ENCODE measurements at places on chromosomes 2 and 18.

DNA sequence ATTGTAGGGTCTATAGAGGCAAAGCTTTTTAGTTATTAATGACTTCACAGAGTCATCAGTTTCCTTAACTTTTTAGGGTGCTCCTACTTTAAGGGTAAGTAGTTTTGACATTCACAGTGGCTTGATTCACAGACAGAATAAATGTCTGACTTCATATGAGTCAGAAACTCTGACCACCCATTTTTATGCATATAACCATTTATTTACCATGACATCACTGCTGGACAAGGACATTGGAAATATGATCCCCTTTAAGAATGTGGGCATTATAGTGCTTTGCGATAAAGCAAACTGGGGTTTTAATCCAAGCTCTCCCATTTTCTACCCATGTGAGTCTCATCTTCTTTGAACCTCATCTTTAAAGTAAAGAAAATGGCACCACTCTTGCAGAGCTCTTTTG, 162.0 kb upstream of the MC4R start:
- DNase-seq, result no peak

DNA sequence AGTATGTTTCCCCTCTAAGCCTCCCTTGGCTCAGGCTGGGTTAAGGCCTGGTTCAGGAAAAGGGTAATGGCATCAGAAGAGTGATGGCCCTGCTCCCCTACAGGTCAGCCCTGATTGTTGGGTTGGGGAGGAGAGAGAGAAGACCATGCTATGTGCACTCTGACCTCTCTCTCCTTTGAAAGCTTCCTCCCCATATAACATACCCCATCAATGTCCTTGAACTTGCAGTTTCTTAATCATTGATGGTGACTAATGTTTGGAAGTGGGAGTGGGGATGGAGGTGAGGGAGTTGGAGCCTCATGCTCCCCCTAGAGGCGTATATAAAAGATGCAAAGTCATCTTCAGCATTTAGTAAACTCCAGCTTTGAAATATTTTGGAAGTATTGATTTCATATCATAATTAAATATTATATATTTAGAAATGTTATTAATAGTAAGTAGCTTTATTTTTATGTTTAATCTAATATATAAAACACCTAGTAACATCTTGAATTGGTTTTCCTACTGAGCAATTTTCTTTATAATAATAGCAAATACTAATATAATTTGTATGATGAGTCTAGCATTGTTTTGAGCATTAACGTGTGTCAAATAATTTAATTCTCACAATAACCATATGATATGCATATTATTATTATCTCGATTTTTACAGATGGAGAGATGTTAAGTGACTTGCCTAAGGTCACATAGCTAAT, 8.8 kb downstream of the PLCL1 start:
- DNase-seq, result no peak

DNA sequence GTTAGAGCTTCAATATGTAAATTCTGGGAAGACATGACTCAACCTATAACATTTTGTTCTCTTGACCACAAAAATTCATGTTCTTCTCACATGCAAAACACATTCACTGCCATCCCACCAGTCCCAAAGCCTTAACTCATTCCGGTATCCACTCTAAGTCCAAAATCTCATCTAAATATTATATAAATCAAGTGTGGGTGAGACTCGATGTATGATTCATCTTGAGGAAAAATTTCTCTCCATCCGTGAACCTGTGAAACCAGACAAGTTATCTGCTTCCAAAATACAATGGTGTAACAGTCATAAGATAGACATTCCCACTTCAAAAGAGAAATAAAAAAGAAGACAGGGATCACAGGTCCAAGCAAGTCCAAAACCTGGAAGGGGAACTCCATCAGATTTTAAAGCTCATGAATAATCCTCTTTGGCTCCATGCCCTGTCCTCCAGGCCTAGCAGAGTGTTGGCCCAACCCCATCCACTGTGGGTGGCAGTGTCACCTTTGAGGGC, 101.3 kb downstream of the RAD51AP2 start:
- no peak for DNase-seq

DNA sequence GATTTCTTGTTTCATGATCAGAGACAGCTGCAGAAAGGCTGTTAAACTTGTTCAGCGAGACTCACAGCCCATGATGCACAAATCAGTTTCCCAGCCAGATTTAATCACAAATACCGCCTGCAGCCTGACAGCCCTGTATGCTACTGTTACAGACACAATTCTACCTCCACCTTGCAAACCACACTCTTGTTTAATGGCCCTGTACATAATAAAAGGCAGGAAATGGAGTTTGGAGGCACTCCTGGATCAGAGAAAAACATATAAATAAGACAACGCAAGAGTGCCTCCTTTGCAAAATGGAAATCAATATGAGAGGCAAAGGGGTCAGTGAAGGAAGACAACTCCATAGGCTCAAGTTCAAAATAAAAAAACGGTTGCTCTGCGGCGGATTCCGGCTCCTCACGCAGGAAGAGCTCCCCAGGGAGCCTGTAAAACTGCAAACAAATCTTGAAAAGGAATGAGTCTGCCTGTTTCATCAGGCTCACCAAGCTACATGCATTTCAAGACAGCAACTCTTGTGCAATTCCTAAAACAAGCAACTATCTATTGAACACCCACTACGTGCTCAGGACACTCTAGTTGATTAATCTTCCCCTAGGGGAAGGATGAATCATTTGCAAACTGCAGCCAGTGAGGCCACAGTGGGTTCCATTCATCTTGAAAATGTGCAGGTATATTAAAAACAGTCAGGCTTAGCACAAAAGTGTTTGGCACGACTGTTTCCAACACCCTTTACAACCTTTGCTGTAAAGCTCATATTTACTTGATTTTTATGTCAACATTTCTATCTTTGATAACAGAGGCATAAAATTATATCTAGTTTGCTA, 37.5 kb downstream of the TBC1D8 start:
- peak; percentile 95 for DNase-seq

DNA sequence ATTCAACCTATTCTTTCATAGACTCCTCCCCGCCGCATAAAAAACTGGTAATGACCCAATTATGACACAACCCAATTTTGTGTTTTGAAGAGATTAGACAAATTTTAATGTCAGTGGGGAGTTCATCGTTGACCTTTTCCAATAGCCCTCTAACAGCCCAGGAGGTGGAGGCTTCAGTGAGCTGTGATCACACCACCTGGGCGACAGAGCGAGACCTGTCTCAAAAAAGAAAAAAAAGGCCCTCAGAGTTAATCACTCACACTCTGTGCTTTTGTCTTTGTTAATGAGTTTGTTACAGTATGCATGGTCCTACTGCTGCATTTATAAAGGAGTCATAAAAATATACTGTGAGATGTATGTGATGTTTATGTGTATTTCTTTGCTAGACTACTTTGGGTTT, 510.6 kb downstream of the CPS1 start:
- no peak for DNase-seq

DNA sequence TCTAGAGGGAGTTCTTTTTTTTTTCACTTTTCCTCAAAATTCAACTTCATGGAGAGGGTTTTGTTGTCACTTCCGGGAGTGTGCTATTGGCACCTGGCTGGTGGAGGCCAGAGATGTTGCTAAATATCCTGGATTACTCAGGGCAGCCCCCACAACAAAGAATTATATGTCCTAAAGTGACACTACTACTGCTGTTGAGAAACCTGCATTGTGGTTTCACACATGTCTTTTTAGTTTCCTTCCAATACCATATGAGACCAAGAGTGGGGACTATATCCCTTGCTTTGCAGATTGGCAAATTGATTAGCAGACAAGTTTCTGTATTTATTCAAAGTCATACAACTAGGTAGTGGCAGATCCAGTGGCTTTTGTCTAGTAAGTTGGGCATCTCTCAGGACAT, 826.8 kb downstream of the TRIB2 start:
- DNase-seq, result no peak

GRCh38 chr2:225270861-225271260, 128.6 kb upstream of the NYAP2 start:
- DNase-seq, result peak; percentile 38

DNA sequence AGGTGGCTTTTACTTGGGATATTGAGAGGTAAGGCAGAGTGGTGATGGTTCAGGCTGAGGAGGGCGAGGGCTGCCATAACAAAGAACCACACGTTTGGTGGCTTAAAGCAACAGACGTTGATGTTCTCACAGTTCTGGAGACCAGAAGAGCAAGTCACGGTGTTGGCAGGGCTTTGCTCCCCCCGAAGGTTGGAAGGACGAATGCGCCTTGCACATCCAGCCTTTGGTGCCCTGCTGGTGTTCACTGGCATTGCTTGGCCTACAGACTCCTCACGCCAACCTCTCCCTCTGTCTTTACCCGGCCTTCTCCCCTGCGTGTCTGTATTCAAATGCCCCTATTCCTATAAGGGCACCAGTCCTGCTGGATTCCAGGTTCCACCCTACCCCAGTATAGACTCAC, 125.4 kb downstream of the TPO start:
- DNase-seq, result peak; percentile 42

DNA sequence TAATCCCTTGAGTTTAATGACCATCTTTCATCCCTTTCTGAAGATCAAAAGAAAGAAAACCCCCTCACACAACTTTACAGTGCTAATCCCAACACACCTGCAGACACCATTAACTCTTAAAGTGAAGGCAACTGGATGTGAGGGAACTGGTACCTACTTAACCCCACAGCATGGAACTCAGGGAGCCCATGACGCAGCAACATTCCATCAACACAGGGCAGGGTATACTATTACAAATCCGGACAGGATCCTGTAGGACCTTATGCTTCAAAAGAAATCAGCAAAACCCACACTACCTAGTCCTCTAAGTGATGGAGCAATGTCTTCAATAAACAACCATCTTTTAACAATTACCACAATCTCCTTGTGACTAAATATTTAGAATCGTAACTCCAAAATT, 78.6 kb downstream of the FARSB start:
- no peak for DNase-seq

- DNase-seq, result no peak
These were observed 2.5 kb upstream of the MAT2A start for GRCh38 chr2:85536479-85536878.

DNA sequence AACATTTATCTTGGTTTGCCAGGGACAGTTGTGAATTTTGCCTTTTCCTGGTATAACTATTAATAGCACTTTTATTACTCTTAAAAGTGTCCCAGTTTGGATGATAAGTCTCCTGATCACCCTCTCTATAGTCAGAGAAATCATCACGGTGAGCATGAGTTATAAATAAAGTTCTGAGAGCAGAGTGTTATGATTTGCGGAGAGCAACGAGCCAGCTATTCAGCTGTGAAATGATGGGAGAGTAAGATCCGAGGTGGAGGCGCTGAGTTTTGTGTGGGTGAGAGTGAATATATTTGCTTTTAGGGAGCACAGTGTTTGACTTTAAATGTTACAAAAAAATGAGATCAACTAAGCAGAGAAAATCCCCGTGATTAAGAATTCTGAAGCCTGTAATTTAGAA, 179.6 kb downstream of the DSC3 start:
- no peak for DNase-seq

- DNase-seq, result no peak
These were observed 60.6 kb upstream of the ATP8B1 start for GRCh38 chr18:57863706-57864105.

- DNase-seq, result no peak
These were observed 14.8 kb downstream of the CAD start for GRCh38 chr2:27231921-27232320.

GRCh38 chr2:191215666-191216065, 29.5 kb upstream of the MYO1B start:
- no peak for DNase-seq

DNA sequence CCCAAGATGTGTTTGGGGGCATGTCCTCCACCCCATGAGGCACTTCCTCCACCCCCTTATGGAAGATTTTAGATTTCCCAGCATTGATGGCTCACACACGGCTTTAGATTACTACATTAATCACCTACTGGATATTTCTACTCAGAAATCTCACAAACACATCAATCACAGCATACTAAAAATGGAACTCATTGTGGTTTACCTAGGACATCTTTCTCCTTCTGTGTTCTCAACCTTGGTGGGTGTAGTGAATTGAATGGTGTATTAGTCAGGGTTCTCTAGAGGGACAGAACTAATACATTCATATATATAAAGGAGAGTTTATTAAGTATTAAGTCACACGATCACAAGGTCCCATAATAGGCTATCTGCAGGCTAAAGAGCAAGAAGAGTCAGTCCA, 82.1 kb upstream of the CYRIA start:
- no peak for DNase-seq

- DNase-seq, result no peak
These were observed 108.7 kb upstream of the ATL2 start for GRCh38 chr2:38485734-38486133.

GRCh38 chr2:144822966-144823365, 303.0 kb upstream of the ZEB2 start:
- DNase-seq, result no peak

- no peak for DNase-seq
These were observed 106.4 kb downstream of the ZAP70 start for GRCh38 chr2:97819754-97820153.

- no peak for DNase-seq
These were observed 48.1 kb upstream of the TBC1D8 start for GRCh38 chr2:101199251-101199791.

DNA sequence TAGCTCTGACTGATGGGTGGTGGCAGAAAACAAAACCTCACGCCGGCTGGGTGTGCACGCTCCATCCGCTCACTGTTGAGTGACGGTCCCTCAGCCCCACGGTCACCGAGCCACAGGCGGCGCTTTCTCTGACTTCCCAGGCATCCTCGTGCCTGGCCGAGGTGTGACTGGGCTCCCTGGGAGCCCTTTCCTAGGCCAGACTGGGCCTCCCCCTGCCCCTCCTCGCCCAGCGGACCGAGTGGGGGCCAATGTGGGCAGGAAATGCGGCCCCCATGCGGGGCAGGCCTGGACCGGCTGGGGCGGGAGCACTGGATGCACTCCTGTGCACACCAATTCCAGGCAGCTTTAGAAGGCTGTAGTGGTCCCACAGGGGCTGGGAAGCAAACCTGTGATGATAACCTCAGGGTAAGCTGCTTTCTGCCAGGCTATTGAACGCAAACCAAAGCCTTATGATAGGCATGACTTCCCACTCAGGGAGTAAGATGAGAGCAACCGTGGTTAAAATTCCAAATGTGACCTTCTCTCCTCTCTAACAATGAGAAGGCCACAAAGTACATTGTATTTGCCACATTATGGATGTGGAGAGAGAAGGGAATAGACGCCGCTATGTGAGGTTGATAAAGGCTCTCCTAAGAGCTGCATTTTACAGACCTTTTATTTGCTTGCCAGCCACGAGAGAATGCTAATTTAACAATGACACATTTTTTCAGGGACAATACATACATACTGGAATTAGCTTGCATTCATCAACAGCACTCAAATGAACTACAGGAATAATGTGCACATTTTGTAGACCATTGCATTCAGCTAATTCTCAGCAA, 83.9 kb upstream of the PGAP1 start:
- DNase-seq, result no peak

DNA sequence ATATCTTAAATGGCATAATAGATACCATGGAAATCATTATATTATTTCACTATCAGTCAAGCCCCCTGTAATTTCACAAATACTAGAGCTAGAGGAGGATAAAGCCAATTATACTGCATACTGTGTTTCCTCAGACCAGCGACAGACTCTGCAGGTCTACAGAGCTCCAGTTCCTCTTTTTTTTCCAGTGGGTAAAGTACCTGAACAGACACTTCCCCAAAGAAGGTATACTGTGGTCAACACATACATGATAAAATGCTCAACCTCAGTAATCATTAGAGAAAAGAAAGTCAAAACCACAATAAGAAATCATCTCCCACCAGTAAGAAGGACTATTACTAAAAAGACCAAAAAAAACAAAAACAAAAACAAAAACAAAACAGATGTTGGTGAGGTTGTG, 44.6 kb downstream of the SCN7A start:
- no peak for DNase-seq

GRCh38 chr2:162164802-162165201, 12.8 kb upstream of the GCG start:
- no peak for DNase-seq

GRCh38 chr2:38603402-38604290, 918 bp upstream of the HNRNPLL start:
- peak; percentile 66 for DNase-seq

All from DMS153 (cell line).